ENCODE measurements at places on chromosomes 7 and 10. TPM values are rescaled to one million over a fixed set of nuclear protein-coding genes. Genes with fewer than 3 reads are reported as not detected.
A peak's percentile ranks its signal among the peaks of the same experiment; 100 is the strongest.

DNA sequence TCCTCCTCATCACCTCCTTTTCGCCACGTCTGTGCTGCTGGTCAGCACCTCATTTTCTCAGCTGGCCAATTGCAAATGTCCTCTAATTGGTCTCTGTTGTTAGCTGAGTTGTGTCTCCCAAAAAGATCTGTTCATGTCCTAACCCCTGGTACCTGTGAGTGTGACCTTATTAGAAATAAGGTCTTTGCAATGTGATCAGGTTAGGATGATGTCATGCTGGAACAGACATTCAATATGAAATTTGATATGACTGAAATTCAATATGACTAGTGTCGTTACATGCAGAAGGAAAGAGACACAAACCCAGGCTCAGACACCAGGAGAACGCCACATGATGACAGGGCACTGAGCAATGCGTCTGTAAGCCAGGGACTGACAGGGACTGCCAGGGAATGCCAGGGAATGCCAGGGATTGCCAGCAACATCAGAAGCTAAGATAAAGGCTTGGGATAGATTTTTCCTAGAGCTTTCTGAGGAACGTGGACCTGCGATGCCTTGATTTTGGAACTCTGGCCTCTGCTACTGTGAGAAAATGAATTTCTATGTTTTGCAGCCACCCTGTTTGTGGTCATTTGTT is 77.5 kb upstream of the CXCL12 start:
- no peak for DNase-seq

DNA sequence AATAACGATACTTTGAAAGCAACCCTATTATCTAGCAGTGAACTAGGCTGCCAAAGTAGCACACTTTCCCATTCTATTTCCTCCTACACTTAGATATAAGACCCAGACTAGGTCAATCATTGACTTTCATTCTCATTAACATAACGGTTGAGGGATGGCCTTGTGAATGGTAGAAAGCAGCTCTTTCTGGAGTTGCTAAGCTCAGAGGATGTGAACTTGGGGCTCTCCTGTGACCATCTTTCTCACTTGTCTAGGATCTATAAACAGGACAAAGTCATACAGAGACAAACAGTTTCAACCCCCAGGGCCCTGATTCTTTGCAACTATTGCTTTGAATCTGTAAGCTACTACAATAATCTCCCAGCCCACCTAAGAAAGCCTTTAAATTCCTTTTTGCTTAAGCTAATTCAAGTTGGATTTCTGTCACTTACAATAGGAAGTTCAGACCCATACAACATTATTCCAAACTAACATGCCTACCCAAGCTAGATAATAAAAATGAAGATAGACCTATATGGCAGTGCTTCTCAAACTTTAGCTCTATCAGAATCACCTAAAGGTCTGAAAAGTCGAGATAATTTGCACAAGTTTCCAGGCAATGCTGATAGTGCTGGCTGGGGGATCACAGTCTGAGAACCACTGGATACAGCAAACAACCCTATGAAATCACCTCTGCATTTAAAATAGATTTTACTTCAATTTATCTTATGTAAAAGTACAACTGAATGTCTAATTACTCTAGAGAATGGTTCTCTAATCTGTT is 16.7 kb downstream of the P4HA1 start:
- peak; percentile 11 for DNase-seq

- no peak for DNase-seq
Observed at GRCh38 chr7:126541406-126541805, 711.3 kb downstream of the GRM8 start.

- no peak for DNase-seq
Observed at GRCh38 chr10:78165617-78166016, 132.0 kb downstream of the RPS24 start.

DNA sequence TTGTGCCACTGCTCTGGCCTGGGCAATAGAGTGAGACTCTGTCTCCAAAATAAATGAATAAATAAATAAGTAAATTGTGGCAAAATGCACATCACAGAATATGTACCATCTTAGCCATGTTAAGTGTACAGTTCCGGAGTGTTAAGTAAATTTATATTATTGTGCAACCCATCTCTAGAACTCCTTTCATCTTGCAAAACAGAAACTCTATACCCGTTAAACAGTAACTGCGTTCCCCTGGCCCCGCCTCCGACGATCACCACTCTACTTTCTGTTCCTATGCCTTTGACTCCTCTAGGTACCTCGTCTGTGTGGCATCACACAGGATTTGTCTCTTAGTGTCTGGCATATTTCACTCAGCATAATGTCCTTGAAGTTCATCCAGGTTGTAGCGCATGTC is 356.4 kb upstream of the FOXK1 start:
- no peak for DNase-seq

- DNase-seq = no peak
Observed at GRCh38 chr7:41316410-41316809, 386.5 kb downstream of the INHBA start.

- peak; percentile 62 for DNase-seq
Observed at GRCh38 chr10:99976886-99977665, 32.7 kb downstream of the DNMBP start.

DNA sequence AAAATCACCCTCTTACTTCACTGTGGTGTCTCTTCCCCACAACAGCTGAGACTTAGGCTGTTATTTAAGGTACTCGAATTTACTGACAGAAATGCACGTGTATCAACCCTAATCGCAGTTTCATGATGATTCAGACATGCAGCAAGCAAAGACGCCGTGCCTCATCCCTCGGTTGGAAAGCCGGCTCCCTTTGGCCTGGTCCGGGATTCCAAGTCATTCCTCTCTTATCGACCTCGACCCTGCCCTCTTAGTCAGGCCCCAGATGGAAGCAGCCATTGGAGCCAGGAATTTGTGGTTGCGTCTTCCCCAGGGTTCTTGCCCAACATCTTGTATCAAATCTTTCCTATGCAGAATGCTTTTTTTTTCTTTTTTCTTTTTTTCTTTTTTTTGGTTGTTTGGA is 229.5 kb downstream of the GATA3 start:
- no peak for DNase-seq

CFAP46 gene
- 0.75 TPM for polyA plus RNA-seq

C10orf105 gene
- polyA plus RNA-seq = 0.27 TPM

MRPS33 gene
- polyA plus RNA-seq = 95.7 TPM

NUB1 gene
- 52.5 TPM for polyA plus RNA-seq

Data from large intestine (tissue), 12 donors.